ENCODE measurements at places on chromosomes 3 and 15. TPM values are rescaled to one million over a fixed set of nuclear protein-coding genes. Genes with fewer than 3 reads are reported as not detected.
A peak's percentile ranks its signal among the peaks of the same experiment; 100 is the strongest.

PIF1 gene
- total RNA-seq, result 50.0 TPM

DUOX1 gene
- not detected for total RNA-seq

DNA sequence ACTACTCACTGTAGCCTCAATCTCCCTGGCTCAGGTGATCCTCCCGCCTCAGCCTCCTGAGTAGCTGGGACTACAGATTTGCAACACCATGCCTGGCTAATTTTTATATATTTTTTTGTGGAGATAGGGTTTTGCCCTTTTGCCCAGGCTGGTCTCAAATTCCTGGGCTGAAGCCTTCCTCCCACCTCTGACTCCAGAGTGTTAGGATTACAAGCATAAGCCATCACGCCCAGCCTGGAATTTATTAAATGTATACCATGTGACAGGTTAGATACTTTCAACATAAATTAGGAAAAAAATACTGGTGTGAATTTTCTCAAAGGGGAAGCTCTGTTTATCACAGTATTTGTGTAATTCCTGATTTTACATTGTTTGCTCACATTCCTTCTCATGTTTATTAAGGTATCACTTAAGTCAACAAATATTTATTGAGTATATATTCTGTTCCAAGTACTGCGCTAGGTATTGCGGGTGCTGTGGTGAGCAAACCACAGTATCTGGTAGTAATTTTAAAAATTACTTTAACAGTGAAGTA lies 24.8 kb downstream of the PPP4R2 start:
- H3K27me3 ChIP-seq, result no peaks in the 10 kb centered on the region
- H3K36me3 ChIP-seq, result peaks cover 27% of the 10 kb centered on the region
- no peak for DNase-seq
- peaks cover 70% of the 10 kb centered on the region for H3K4me1 ChIP-seq

GRCh38 chr3:16881896-16882630 lies 2.7 kb upstream of the PLCL2 start:
- peaks cover 9% of the 10 kb centered on the region for H3K4me1 ChIP-seq
- H3K36me3 ChIP-seq, result no peaks in the 10 kb centered on the region
- no peak overlapping the region for H3K4me3 ChIP-seq
- no peaks in the 10 kb centered on the region for H3K27me3 ChIP-seq
- H3K27ac ChIP-seq, result no peak overlapping the region

DNA sequence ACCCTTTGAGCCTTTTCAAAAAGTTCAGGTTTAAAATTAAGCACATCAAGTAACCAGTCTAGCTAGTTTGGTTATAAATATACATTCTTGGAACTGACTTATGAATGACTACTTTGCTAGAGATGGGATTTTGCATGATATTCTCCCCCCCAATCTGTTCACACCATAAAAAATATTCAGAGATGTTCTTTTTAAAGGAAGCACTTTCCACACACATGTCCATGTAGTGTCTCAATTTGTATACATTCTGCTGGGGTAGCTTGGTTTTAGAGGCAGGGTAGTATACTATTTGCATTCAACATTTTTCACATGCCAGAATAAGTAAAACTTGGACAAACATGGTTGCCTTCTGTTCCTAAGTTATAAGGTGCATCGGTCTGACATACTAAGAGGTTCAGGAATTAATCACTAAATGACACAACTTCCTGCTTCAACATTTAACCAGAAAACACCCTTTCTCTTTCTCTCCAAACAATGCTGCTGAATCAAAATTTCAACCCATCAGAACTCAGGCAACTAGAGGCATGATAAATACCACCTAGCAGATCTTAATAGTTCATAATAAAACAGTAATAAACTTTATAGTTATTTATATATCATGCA lies 57.0 kb downstream of the SUMF1 start:
- peak overlapping the region; percentile 38 for H3K4me3 ChIP-seq
- H3K36me3 ChIP-seq, result peaks cover 20% of the 10 kb centered on the region
- peaks cover 34% of the 10 kb centered on the region for H3K4me1 ChIP-seq
- no peaks in the 10 kb centered on the region for H3K27me3 ChIP-seq
- peak overlapping the region; percentile 85 for H3K27ac ChIP-seq

DNA sequence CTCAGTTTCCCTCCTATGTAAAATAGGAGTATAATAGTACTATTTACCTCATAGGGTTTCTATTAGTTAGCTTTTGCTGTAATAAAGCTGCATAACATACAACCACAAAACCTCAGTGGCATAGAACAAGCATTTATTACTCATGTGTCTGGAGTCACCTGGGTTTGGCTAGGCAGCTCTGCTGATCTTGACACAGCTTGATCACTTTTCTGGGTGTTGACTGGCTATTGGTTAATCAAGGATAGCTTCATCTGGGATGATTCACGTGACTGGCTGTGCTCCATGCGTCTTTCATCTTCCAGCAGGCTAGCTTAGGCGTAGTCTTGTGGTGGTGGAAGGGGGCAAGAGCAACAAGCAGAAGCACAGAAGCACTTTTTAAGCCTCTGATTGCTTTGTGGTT lies 112.6 kb downstream of the SQOR start:
- H3K27me3 ChIP-seq, result peaks cover 10% of the 10 kb centered on the region
- no peak overlapping the region for H3K4me3 ChIP-seq
- no peaks in the 10 kb centered on the region for H3K4me1 ChIP-seq
- no peak for DNase-seq
- no peak overlapping the region for H3K27ac ChIP-seq
- H3K36me3 ChIP-seq, result no peaks in the 10 kb centered on the region

DNA sequence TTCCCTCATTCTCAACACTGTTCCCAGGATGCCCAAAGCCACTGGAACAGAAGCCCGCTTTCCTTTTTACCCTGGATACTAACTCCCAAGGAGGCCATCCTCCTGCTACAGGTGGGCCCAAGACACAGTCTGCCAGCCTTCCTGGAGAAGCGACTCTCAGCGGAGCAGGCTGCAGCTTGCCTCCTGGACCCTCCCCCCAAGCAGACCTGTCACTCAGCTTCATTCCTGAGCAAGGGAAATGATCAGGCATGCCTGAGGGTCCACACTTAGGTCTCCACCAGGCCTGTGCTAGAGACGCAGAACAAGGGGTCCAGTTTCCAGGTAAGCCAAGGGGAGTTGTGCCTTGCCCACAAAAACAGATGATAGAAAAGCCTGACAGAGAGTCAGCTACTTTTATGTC lies 62.8 kb downstream of the SLCO2A1 start:
- DNase-seq, result no peak
- no peaks in the 10 kb centered on the region for H3K36me3 ChIP-seq
- H3K27me3 ChIP-seq, result no peaks in the 10 kb centered on the region
- H3K4me3 ChIP-seq, result no peak overlapping the region
- H3K27ac ChIP-seq, result no peak overlapping the region

GRCh38 chr3:100069472-100069871 lies 44.8 kb downstream of the FILIP1L start:
- no peak overlapping the region for H3K4me3 ChIP-seq
- H3K27ac ChIP-seq, result no peak overlapping the region
- H3K4me1 ChIP-seq, result peaks cover 45% of the 10 kb centered on the region
- DNase-seq, result no peak
- H3K36me3 ChIP-seq, result peaks cover 18% of the 10 kb centered on the region
- no peaks in the 10 kb centered on the region for H3K27me3 ChIP-seq

LRRC2 gene
- total RNA-seq, result not detected

IL17RE gene
- 1.7 TPM for total RNA-seq

DNA sequence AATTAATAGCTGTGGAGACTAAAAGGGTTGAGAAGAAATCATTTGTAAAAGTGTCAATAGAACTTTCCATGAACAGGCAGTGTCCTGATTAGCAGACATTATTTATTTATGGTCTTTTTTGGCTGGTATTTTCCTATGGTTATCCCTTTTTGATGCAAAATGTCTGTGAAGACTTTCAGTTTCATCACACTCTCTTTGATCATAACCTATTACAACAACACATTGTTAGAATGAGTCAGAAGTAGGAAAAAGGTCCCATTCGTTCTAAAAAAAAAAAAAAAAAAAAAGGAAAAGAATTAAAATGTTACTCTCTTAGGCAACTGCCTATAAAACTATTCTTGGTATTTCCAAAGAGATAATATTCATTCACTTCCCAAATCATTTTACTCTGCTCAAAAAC lies 62.1 kb downstream of the SLC49A4 start:
- no peak overlapping the region for H3K27ac ChIP-seq
- DNase-seq, result no peak
- H3K4me3 ChIP-seq, result no peak overlapping the region
- no peaks in the 10 kb centered on the region for H3K27me3 ChIP-seq

GRCh38 chr3:87333393-87333892 lies 57.1 kb upstream of the POU1F1 start:
- H3K27me3 ChIP-seq, result peaks cover 3% of the 10 kb centered on the region
- peak overlapping the region; percentile 57 for H3K27ac ChIP-seq
- H3K4me3 ChIP-seq, result no peak overlapping the region
- peak; percentile 40 for DNase-seq
- peaks cover 16% of the 10 kb centered on the region for H3K4me1 ChIP-seq

DNA sequence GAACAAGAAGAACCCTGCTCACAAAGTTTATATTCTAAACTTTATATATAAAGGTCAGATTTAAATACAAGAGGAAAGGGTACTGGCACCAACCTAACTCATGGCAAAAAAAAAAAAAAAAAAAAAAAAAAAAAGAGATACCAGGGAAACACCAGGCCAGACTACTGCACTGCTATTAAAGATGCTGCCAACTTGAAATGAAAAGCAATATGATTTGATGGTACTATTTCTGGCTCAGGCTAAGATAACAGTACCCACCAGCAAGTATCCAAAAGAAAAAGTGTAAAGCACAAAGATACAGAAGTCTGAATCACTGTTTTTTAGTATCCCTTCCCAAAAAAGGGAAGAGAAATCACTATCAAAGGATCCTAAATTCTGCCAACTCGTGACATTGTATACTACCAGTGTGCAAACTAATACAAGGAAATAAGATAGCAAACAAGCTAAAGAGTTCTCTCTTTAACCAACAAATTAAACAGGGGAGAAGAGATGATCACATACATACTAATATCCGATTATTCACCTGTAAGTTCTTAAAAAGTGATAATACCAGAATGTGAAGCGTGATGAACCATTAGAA lies 28.4 kb downstream of the PEAK1 start:
- DNase-seq, result no peak
- no peak overlapping the region for H3K4me3 ChIP-seq
- no peak overlapping the region for H3K27ac ChIP-seq
- H3K36me3 ChIP-seq, result peaks cover 11% of the 10 kb centered on the region

LYZL4 gene
- total RNA-seq, result not detected

GRCh38 chr15:101070502-101071273 lies 151.5 kb downstream of the LRRK1 start:
- no peak for DNase-seq
- H3K4me3 ChIP-seq, result no peak overlapping the region
- H3K27ac ChIP-seq, result peak overlapping the region; percentile 58
- no peaks in the 10 kb centered on the region for H3K36me3 ChIP-seq

GRCh38 chr3:190024912-190025311 lies 95.8 kb downstream of the P3H2 start:
- no peak overlapping the region for H3K27ac ChIP-seq
- no peak overlapping the region for H3K4me3 ChIP-seq
- H3K27me3 ChIP-seq, result peaks cover 15% of the 10 kb centered on the region
- H3K4me1 ChIP-seq, result peaks cover 4% of the 10 kb centered on the region

DNA sequence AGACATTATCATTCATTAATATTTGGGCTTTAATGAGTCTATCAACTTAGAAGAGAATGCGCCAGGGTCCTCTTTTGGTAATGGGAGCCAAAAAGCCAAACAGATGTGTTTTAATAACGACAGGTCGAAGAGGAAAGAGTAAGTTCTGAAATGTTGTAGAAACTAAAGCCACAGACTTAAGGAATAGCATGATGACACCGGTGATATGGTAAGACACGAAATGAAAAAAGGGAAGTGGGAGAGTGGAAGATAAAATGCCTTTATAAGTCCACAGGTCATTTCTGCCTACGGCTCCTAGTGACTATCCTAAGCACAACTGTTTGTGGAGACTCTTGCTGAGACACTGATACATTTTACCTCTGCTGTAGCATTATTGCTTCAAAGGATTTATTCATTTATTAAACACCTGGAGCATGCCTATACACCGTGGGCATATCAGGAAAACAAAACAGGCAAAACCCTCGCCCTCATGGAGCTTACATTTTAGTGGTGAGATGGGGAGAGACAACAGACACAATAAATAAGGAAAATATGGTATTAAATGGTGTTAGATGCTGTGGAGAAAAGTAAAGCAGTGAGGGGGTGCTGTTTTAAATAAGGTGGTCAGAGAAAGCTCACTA lies 11.7 kb upstream of the CD47 start:
- no peak for DNase-seq
- H3K4me1 ChIP-seq, result peaks cover 45% of the 10 kb centered on the region
- no peaks in the 10 kb centered on the region for H3K36me3 ChIP-seq

GPR149 gene
- total RNA-seq, result not detected

CNTN4 gene
- not detected for total RNA-seq

GRCh38 chr15:72940229-72940622 lies 112.0 kb upstream of the NEO1 start:
- no peaks in the 10 kb centered on the region for H3K4me1 ChIP-seq
- H3K4me3 ChIP-seq, result no peak overlapping the region
- H3K36me3 ChIP-seq, result no peaks in the 10 kb centered on the region
- no peak for DNase-seq

GRCh38 chr3:171932153-171932611 lies 89.0 kb downstream of the TMEM212 start:
- no peaks in the 10 kb centered on the region for H3K36me3 ChIP-seq
- no peak overlapping the region for H3K4me3 ChIP-seq
- H3K4me1 ChIP-seq, result peaks cover 5% of the 10 kb centered on the region
- H3K27ac ChIP-seq, result no peak overlapping the region
- no peak for DNase-seq
- H3K27me3 ChIP-seq, result peaks cover 3% of the 10 kb centered on the region

FBXL22 gene
- total RNA-seq, result 0.34 TPM

- no peaks in the 10 kb centered on the region for H3K27me3 ChIP-seq
- no peaks in the 10 kb centered on the region for H3K4me1 ChIP-seq
- H3K4me3 ChIP-seq, result no peak overlapping the region
- H3K36me3 ChIP-seq, result peaks cover 5% of the 10 kb centered on the region
Measured at GRCh38 chr3:66898155-66898554, 100.0 kb upstream of the KBTBD8 start.

- H3K4me1 ChIP-seq, result peaks cover 82% of the 10 kb centered on the region
- peaks cover 7% of the 10 kb centered on the region for H3K36me3 ChIP-seq
- peak; percentile 75 for DNase-seq
Measured at GRCh38 chr15:85543741-85544155, 163.3 kb downstream of the AKAP13 start.

GRCh38 chr3:125322166-125322565 lies 53.0 kb downstream of the ZNF148 start:
- no peak overlapping the region for H3K27ac ChIP-seq
- H3K4me1 ChIP-seq, result peaks cover 12% of the 10 kb centered on the region
- H3K27me3 ChIP-seq, result no peaks in the 10 kb centered on the region
- DNase-seq, result no peak

RASA2 gene
- 35.4 TPM for total RNA-seq

DNA sequence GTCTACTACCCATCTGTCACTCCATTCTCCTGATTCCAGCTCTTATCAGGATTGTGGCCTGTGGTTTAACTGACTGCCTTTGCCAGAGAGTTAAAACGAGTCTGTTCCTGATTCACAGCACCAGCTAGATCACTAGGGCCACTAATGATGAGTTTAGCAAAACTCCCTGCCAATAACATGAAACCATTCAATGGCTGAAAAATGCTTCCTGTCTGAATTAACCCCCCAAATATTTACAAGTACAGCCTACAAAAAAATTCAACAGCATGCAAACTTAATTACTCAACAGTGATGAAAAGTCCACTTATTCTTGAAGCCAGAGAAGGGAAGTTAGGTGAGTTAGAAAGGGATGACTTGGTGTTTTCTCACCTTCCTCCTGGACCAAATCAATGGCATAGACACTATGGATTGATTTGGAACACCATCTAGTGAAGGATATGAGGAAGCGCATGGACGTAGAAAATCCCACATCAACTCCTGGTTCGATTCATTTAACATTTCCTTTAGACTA lies 141.4 kb downstream of the TGFBR2 start:
- no peak overlapping the region for H3K27ac ChIP-seq
- no peaks in the 10 kb centered on the region for H3K27me3 ChIP-seq
